Hematopoietic multipotent progenitor cell (in vitro differentiated cells): ENCODE measurements at places on chromosomes 4 and X. TPM values are rescaled to one million over a fixed set of nuclear protein-coding genes. Genes with fewer than 3 reads are reported as not detected.
A peak's percentile ranks its signal among the peaks of the same experiment; 100 is the strongest.

- peak; percentile 4 for DNase-seq
These were observed 73.1 kb downstream of the PACRGL start for GRCh38 chr4:20773144-20773997.

Gene NAT8L
- 0.81 TPM for total RNA-seq

DNA sequence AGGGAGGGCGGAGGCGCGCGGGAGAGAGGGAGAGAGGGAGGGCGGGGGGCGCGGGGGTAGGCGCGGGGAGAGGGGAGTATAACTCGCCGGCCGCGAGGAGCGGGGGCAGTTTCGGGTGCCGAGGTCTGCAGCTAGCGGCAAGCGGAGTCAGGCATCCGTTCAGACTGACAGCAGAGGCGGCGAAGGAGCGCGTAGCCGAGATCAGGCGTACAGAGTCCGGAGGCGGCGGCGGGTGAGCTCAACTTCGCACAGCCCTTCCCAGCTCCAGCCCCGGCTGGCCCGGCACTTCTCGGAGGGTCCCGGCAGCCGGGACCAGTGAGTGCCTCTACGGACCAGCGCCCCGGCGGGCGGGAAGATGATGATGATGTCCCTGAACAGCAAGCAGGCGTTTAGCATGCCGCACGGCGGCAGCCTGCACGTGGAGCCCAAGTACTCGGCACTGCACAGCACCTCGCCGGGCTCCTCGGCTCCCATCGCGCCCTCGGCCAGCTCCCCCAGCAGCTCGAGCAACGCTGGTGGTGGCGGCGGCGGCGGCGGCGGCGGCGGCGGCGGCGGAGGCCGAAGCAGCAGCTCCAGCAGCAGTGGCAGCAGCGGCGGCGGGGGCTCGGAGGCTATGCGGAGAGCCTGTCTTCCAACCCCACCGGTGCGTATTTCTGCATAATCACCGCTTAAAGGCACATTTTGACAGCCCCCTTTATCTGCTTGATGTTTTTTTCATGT is at the start of gene POU4F2:
POU4F2 (plus strand) TSS at position 108 of the 720 bp plus-strand sequence; CDS start at position 356, 248 bp downstream.
- DNase-seq = no peak

- DNase-seq = no peak
These were observed 33.6 kb downstream of the KDM6A start for GRCh38 chrX:44906542-44906941.

DNA sequence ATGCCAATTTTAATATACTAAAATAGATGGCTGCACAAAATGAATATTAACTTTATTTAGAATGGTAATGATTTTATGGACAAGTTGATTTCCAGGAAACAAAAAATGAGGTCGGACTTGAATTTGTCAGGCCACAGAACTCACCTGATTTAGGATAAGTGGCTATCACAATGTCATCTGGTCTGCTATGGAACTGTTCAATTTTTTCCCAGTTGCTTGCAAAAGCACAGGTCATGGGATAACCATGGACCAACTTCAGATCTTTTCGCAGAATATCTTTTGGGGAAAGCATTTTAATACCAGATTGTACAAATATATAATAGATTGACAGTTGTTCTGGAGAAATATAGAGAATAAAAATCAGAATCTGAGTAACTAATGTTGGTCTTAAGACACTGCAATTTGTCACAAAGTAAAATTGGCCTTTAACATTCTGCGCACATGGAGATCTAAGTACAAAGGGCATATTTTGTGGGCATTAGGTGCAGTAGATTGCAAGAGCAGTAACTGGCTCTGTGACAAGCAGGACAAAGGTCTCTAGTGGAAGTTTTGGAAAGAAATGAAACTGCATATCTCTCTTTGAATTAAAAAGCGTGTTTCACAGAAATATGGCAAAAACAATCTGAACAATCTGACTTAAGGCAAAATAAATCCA is 5.4 kb downstream of the SULT1B1 start:
- no peak for DNase-seq
